COLO829 (cell line): ENCODE measurements at places on chromosomes 2 and 18.

DNA sequence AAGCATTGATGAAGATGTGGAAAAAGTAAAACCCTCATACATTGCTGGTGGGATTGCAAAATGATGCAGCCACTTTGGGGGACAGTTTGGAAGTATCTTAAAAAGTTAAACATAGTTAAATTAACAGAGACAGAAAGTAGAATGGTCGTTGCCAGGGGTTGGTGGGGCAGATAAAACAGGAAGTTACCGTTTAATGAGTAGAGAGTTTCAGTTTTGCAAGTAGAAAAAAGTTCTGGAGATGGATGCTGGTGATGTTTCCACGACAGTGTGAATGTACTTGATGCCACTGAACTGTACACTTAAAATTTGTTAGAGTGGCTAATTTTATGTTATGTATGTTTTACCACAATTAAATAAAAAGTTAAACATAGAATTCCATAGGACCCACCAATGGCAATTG is 44.5 kb upstream of the EGR4 start:
- no peak for DNase-seq

- DNase-seq = no peak
Measured at GRCh38 chr18:32167980-32168730, 21.7 kb upstream of the MEP1B start.

- DNase-seq = no peak
Measured at GRCh38 chr2:12116228-12116750, 369.9 kb downstream of the LPIN1 start.

DNA sequence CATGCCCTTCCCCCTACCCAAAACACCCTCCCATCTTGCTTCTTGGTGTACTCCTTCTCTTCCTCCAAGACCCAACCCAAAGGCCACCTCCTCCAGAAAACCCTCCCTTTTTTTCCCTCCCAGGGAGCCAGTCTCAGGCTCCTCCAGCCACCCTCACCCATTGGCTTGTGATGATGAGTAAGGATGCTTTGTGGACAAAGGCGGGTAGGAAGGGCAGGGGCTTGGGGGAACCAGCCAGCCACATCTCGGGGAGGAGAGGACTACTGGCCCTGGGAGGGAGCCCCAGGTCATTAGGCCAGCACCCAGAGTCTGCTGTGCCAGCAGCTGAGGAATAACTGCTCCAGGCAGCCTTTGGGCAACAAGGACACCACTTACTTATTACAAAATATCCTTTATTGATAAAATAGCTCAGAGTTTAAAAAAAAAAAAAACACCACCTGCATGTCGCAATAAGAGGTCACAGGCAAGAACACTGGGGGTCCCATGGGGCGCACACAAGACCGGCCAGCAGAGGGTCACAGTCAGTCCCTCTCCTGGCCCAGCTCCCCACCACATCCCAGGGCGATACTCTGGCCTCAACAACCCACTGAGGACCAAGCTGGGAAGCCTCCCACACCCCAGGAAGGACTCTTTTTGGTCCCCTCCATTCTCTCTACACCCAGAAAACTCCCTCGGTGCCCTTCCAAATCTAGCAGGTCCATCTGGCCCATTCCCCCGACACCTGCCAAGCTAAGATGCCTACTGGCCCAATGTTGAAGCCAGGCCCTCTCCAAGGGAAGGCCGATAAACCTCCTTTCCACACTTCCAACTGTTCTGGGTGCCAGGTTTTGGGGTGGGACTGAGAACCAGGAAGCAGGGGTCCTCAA is 3.6 kb downstream of the ADRA2B start:
- no peak for DNase-seq

- DNase-seq = no peak
Measured at GRCh38 chr2:67792191-67792590, 270.6 kb downstream of the C1D start.

GRCh38 chr18:55141318-55141717 is 182.1 kb upstream of the CCDC68 start:
- DNase-seq = no peak

DNA sequence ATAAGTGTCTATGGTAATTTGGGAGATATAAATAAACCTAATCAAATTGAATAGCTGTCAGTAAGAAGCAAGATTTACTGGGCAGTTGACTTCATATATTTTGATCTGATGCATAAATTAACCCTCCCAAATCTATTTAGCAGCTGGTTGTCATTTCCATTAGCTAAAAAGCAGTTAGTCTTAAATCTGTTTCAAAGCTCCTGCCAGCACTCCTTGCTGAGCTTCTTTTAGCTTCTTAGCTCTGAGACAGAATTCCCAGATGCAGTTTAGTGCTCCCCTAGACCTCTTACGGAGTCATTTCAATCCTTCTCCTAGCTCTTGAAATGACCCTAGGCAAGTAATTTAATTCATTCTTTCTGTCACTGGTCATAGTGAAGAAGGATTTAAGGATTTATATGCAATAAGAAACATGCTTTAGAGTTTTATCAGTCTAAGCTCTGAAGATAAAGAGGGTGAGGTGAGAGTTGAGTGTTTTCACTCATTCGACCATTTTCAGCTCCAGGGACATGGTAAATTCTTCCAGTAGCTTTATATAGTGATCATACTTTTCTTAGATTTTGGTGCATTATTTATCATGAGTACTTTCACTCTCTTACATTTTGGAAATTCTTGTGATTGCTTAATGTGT is 98.9 kb downstream of the PHLPP1 start:
- no peak for DNase-seq

DNA sequence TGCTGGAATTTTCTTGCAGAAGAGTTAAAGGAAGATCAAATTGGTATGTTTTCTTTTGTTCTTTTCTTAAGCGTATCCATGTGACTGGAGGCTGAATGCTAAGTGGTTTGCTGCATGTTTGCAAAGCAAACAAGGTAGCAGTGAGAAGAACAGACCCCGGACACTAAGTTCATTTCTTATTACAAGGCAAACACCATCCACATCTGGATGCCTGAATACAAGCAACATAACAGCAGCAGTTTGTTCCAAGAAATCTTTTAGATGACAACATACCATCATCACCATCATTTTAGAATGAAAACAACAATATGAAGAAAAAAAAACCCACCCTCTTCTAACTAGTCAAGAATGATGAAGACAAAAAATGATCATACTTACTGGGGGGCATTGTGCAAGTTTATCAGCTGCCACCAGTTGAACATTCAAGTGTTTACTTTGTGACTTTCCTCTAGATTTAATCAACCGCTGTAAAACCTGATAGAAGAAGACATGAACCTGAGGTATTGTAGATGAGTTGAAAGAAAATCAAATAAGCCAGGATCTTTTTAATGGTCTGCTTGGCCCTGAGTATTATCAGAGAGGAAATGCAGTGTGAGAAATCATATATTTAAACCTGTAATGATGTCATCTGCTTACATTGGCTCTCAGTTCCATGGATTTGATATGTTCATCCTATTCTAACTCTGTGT is 25.0 kb upstream of the ARL5A start:
- no peak for DNase-seq

DNA sequence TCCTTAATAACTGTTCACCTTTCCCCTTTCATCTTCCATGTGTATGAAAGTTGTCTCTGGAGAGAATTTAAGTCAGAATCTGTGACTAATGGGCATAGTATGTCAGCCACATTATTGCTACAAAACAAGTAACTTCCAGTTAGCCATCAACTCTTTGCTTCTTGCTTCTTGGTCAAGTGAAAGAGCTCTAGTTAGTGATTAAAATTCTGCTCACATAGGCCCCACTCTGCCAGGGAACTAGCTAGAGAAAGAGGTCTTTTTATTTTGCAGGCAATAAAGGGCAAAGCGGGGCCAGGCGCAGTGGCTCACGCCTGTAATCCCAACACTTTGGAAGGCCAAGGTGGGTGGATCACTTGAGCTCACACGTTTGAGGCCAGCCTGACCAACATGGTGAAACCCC is 64.6 kb downstream of the COLEC12 start:
- DNase-seq = no peak

DNA sequence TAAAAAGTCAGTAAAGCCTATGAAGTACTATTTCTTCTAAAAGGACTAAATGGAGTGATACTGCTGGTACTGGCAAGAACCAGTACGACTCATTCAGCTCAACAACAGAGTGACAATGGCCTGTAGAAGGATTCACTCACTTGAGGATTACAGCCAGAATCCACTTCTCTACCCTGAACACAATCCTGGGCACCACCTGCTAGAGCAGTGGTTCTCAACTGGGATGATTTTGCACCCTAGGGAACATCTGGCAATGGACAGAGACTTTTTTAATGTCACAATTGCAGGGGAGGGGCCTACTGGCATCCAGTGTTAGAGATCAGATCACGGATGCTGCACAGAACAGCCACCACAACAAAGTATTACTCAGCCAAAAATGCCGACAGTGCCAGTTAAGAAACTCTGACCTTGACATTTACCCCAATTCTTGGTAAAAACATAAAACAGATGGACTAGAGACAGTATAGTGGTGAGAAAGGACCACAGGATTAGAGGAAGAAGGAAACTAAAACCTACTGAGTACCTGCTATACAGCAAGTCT is 5.0 kb downstream of the SPIRE1 start:
- DNase-seq = no peak

DNA sequence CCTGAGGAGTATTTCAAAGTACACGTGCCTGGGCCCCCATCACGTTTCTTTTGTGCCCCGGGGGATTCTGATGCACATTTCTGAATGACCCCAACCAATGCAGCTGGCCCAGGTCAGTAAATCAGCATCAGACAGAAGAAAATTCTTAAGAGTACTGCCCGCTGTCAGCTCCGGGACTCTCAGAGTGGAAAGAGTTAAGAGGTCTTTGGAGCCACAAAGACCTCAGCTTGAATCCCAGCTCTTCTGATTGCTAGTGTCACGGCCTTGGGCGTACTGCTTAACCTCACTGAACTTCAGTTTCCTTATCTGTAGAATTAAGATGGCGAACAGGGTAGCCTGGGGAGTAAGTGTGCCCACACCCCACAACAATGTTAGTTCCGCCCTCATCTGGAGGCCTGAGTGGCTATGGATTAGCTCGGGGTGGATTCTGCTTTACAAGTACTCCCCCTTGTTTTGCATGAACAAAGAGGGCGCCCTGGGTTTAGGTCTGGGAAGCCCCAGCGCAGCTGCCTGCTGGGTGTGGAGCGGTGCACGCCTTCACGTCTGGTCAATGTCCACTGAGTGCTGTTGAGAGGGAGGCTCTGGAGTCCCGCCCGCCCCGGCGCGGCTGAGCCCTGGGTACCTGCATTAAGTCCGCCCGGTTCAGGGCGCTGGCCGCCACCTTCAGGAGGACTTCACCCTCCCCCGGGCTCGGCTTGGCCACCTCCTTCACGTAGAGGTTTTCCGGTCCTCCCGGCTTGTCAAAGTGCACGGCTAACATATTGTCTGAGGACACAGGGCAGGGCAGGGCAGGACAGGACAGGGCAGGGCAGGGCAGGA is 858 bp downstream of the TP53I3 start:
- peak; percentile 31 for DNase-seq

- no peak for DNase-seq
Measured at GRCh38 chr2:172357442-172357841, 69.9 kb upstream of the ITGA6 start.
